ENCODE measurements at places on chromosomes 1 and 21.

- peak; percentile 80 for DNase-seq
Measured at GRCh38 chr1:66944330-66945274, 19.8 kb downstream of the MIER1 start.

DNA sequence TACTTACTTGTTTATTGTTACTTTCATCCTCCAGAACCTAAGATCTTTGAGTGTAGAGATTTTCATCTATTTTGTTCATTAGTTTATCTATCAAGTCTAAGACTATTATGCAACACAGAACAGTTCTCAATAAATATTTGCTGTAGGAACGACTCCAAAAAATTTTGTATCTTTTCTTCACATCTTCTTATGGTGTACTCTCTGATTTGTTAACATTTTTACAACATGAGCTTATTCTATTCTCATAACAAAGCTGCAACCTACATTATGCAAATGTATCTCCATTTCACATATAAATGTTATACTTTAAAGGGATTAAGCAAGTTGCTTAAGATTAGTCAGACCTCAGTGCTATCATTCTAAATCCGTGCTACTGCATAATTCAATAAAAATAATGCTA is 514.2 kb upstream of the ZP4 start:
- no peak for DNase-seq

- peak; percentile 14 for DNase-seq
Measured at GRCh38 chr1:54569339-54569738, 21.3 kb downstream of the ACOT11 start.

GRCh38 chr1:170290276-170290675 is 144.5 kb downstream of the NTMT2 start:
- no peak for DNase-seq

DNA sequence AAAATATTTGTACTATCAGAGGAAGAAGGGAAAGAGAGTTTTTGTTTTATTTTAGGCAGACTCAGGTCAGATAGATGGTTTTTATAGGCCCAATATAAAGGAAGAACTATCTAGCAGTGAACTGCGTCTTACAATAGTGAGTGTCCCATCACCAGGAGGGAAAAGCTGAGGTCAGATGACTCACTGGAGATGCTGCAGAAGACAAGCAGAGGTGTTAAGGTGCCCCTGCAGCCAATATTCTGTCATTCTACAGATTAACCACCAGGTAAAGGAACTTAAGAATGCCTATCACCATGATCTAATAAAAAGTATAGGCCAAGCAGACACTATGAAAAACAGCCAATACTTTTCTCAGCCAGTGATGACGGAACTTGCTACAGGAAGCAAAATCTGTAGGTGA is 29.6 kb downstream of the IVNS1ABP start:
- no peak for DNase-seq

- no peak for DNase-seq
Measured at GRCh38 chr21:42763581-42764442, 110.4 kb downstream of the PDE9A start.

DNA sequence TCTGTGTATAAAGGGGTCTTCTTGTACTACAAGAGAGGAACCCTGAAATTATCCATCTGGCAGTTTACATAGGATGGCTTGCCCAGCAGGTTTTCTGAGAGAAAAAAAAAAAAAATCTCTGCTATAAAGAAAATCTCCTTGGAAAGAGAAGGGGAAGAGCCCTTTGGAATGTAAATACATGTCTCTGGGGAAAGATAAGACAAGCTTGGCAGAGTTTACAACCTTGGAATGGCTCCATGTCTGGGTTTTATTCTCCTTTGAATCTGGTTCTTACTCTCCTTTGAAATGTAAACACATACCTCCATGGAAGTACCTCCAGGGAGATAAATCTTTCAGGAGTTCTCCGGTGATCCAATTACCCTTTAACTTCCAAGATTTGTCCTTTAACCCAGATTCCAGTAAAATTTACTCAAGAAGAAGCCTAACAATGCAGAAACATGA is 45.1 kb upstream of the DNAH14 start:
- DNase-seq: peak; percentile 28

GRCh38 chr1:147463022-147463421 is 78.3 kb upstream of the BCL9 start:
- DNase-seq: no peak

DNA sequence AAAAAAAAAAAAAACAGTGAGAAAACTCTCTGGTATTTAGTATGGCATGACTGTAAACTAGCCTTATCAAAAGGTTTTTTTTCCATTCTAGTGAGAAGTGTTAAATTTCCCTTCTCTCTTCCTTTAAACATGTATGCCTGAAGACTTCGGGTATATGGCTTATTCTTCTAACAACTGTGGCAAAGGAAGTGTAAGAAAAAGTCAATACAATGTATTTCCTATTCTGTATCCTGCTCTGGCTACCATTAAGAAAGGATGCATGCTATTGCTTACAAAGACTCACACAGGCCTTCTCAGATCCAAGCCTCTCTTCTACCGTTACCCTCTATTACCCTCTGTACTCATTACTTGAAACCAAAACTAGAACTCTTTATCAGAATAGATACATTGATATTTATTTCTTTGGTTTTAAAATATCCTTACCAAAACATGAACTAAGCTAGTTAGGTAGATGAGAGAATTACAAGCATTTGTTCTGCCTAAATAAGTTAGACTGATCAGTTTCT is 8.4 kb downstream of the CEPT1 start:
- no peak for DNase-seq

DNA sequence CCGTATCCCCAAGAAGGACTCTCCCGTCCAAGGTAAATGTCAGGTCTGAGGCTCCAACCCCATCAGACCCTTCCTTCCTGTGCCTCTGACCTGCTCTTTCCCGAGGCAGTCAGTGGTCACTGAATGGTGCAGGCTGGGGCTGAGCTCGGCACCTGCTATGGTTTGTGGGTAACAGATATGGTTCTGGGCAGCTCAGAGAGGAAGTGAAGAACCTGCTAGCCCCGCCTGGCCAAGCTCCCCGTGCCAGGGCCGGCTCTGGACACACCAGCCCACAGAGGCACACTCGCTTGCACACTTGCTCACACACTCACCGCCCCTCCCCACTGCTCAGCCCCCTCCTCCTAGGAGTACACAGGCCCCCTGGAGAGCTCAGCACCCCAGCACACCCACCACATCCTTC is 16.4 kb downstream of the NCMAP start:
- DNase-seq: no peak

DNA sequence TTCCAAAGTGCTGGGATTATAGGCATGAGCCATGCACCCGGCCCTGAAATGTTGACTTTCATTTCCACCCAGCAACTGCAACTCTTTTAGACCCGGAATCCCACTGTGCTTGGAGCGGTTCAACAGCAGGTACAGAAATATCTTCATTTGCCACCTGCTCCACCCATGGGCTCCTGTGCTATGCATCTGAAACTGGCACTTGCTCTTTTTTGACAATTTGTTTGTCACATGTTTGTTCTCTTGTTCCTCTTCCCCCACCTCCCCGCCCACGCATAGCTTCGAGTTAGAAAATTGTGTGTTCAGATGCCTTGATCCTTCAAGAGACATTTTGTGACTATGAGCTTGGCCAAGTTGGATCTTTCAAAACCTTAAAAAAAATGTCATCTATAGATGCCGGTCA is 2.4 kb upstream of the IFNLR1 start:
- DNase-seq: no peak

DNA sequence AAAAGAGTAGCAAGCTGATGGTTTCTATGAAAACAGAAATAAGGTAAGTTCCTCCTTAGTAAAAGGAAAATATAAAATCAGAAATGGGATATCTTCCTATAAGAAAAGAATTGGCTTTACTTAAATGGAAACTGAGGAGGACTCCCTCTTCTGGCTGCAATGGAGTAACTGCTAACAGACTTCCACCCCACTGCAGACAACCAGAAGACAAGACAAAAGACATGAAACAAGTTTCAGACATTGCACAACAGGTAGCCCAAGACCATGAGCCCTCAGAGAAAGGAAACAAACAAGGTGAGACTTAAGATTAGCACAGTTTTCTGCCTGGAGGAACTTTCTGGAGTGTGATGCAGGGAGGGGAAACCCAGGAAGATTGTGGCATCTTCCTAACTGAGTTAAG is 17.0 kb upstream of the OLFML2B start:
- peak; percentile 69 for DNase-seq

DNA sequence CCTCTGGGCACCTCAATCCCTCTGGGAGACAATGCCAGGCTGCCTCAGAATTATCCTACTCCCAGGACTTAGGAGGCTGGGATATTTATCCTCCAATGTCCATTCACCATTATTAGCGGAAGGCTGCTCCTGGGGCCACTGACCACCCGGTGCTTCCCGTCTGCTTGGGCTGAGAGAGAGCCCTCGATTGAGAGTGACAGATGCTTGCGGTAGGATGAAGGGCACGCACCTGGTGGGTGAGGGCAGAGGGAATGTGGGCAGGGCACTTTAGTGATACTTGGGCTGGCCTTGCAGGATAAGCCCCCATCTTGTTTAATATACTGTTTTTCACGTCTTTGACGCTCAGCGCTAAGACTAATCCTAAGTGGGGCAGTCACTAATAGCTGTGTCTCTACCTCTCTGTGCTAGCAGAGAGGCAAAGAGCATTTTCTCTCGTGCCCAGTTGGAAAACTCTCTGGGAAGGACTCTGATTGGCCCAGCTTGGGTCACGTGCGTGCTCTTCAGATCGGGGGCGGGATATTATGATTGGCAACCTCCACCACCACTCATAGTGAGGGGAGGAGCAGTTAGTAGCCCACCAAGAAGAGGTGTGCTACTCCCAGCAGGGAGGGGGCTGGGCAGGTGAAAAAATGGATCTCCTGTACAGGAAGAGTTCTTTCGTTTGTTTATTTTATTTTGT is 10.6 kb upstream of the PARS2 start:
- peak; percentile 28 for DNase-seq

GRCh38 chr1:157646144-157646543 is 48.3 kb upstream of the FCRL4 start:
- no peak for DNase-seq

- no peak for DNase-seq
Measured at GRCh38 chr21:31022306-31022705, 16.0 kb downstream of the KRTAP19-8 start.
